ENCODE measurements at places on chromosomes 1 and 21. TPM values are rescaled to one million over a fixed set of nuclear protein-coding genes. Genes with fewer than 3 reads are reported as not detected.

- no peak for DNase-seq
Observed at GRCh38 chr21:31278511-31279130, 65.4 kb downstream of the TIAM1 start.

DNA sequence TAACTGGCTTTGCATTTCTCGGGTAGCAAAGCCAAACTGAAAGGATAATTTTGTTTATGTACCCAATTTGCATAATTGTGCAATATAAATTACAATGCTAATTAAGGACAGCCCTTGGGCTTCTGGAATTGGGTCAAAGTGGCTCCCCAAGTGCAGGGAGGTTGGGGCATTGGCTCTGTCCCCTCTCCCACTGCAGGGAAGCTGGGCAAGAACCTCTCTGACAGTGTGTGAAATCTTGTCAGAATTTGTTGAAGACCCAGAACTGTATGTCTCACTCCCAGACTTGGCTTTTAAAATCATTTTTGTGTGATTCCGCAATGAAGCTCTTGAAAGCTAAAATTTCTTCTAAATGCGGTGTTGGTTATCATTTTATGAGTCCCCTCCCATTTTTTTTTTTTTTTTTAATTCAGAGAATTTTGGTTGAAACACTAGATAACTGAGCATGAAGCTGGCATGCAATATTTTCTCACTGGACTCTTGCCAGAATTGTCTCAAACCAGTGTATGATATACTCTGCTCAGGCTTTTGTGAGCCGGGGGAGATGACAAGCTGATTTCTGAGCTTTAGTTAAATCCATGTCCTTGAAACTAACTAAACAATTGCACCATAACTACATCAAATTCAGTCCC lies 878.9 kb upstream of the CXADR start:
- DNase-seq, result peak; percentile 73

DNA sequence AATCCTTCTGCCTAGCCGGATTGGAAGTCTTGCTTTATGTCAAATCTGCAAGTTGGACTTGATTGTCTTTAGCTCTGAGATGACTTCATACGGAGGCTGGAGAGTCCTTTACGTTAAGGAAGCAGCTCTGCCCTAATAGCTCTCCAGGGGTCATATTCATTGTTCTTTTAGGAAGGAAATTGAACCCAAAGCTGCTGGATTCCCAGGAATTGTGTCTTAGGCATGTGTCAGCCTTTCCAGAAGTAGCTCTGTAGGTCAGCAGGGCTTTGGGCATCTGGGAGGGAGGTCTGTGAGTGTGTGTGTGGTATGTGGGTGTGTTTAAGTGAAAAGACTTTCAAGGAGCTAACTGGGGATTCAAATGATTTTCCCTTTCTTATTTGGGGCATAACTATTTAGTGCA lies 82.4 kb downstream of the ABCA4 start:
- no peak for DNase-seq

LTN1 gene
- 3.1 TPM for polyA plus RNA-seq

GGPS1 gene
- 22.3 TPM for polyA plus RNA-seq

Measured in brain (organoid and tissue), 16 donors.